ENCODE measurements at places on chromosomes 7 and 10. TPM values are rescaled to one million over a fixed set of nuclear protein-coding genes. Genes with fewer than 3 reads are reported as not detected.

DNA sequence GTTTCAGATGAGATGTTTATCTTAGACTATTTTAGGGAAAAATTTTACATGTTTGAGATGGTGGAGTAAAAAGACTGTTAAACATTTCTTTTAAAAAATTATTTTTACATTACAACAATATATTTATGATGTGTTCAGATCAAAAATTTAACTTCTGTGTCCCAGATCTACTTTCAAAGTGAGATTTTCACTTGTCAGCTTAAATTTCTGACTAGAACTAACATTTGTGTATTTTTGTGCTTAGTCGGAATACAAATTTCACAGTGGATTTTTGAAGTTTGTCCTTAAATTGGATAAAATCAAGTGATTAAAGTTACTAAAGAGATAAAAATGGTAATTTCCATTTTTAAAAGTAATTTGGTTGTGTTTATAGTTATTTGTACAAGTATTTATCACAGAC lies 24.9 kb downstream of the TMEM106B start:
- no peak overlapping the region for H3K27ac ChIP-seq
- H3K4me3 ChIP-seq = no peak overlapping the region

- H3K4me1 ChIP-seq = peaks cover 2% of the 10 kb centered on the region
- no peak overlapping the region for H3K27ac ChIP-seq
- DNase-seq = no peak
- peaks cover 40% of the 10 kb centered on the region for H3K27me3 ChIP-seq
Measured at GRCh38 chr7:23473844-23474093, 3.5 kb upstream of the IGF2BP3 start.

GRCh38 chr7:112080441-112080840 lies 125.8 kb downstream of the DOCK4 start:
- H3K4me3 ChIP-seq = peak overlapping the region; percentile 41
- peak overlapping the region; percentile 82 for H3K27ac ChIP-seq
- peak; percentile 95 for DNase-seq
- H3K27me3 ChIP-seq = no peaks in the 10 kb centered on the region
- peaks cover 4% of the 10 kb centered on the region for H3K4me1 ChIP-seq

DNA sequence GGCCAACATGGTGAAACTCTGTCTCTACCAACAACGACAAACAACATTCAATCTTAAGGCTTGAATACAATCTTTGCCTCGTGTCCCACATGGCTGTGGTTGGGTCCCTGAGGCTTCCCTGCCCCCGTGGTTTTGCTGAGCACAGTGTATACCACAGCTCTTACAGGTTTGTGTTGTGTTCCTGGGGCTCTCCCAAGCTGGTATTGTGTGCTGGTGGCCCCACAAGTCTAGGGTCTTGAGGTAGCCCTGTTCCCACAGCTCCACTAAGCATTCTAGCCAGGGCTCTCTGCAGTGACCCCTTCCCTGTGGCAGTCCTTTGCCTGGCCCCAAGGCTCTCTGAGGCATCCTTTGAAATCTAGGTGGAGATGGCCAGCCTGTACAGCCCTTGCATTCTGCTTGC lies 68.0 kb upstream of the CCNY start:
- H3K36me3 ChIP-seq = no peaks in the 10 kb centered on the region
- H3K4me1 ChIP-seq = no peaks in the 10 kb centered on the region
- no peak overlapping the region for H3K4me3 ChIP-seq
- no peak for DNase-seq

PIK3AP1 gene
- polyA plus RNA-seq = 0.24 TPM

MOGAT3 gene
- polyA plus RNA-seq = not detected

DNA sequence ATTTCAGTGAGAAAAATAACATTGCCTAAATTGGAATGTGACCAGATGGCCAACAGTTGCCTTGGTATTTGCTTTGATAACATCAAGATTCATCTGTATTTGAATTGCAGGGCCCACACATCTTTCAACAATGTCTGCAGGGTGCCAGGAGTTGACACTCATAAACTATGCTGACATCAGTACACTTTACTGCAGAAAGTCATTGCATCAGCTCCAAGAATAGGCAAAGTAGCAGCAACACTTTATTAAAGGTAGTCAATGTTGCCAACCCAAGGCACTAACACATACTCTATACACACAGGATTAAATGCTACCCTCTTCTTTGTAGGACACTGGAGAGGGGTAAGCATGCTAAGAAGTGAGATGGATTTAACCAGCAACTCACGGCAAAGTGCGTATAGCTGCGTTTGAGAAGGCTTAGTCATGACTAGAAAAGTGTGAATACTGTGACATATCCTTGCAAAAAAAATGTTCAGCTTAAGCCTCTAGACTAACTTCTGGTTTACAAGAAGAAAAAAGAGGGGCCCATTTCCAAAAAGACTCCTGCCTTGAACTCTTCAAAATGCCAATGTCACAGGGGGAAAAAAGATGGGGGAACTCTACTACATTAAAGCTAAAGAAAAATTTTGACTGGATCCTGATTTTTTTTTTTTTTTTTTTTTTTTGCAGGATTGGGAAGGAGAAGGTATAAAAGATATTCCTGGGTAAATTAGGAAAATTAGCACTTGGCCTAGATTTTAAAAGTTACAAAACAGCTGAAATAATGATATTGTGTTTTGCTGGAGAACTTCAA lies 2.2 kb downstream of the BBIP1 start:
- H3K4me1 ChIP-seq = peaks cover 2% of the 10 kb centered on the region
- no peaks in the 10 kb centered on the region for H3K27me3 ChIP-seq
- no peak overlapping the region for H3K4me3 ChIP-seq
- no peaks in the 10 kb centered on the region for H3K36me3 ChIP-seq
- peak; percentile 69 for DNase-seq

SCIN gene
- 0.08 TPM for polyA plus RNA-seq

GRCh38 chr7:126411821-126412383 lies 840.8 kb downstream of the GRM8 start:
- H3K36me3 ChIP-seq = no peaks in the 10 kb centered on the region
- no peaks in the 10 kb centered on the region for H3K27me3 ChIP-seq
- no peak for DNase-seq
- no peaks in the 10 kb centered on the region for H3K4me1 ChIP-seq
- no peak overlapping the region for H3K4me3 ChIP-seq

CPEB3 gene
- 0.37 TPM for polyA plus RNA-seq

MYO3A gene
- not detected for polyA plus RNA-seq

GRCh38 chr7:2575046-2575732 lies 16.4 kb downstream of the IQCE start:
- H3K36me3 ChIP-seq = peaks cover 2% of the 10 kb centered on the region
- no peak overlapping the region for H3K4me3 ChIP-seq
- H3K27me3 ChIP-seq = no peaks in the 10 kb centered on the region
- no peak for DNase-seq
- H3K27ac ChIP-seq = no peak overlapping the region
- peaks cover 2% of the 10 kb centered on the region for H3K4me1 ChIP-seq

DNA sequence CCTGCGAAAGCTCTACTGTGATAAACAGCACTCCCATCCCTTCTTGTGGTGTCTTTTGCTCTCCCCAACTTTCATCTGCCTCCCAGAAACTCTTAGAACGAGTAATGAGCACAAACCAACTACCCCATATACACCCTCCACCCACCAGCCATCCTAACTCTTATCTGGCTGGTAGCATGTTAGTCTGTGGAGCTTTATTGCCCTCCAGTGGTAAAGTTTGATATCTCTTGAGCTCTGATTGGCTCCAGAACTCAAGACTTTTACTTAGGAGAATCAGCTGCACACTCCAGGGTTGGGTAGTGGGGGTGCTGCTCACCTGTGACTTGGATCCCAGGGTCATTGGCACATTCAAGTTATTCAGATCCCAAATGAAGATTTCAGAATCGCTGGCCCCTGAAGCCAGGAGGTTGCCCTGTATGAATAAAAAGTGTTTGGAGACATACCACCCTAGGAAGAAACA lies 10.9 kb downstream of the SEC31B start:
- H3K4me3 ChIP-seq = no peak overlapping the region
- no peaks in the 10 kb centered on the region for H3K4me1 ChIP-seq
- no peaks in the 10 kb centered on the region for H3K27me3 ChIP-seq
- no peak overlapping the region for H3K27ac ChIP-seq
- DNase-seq = peak; percentile 52

- H3K4me1 ChIP-seq = no peaks in the 10 kb centered on the region
- H3K4me3 ChIP-seq = no peak overlapping the region
- no peak overlapping the region for H3K27ac ChIP-seq
- no peaks in the 10 kb centered on the region for H3K27me3 ChIP-seq
Measured at GRCh38 chr7:18754766-18755165, 259.2 kb downstream of the HDAC9 start.

EPO gene
- not detected for polyA plus RNA-seq

ENKUR gene
- polyA plus RNA-seq = 0.06 TPM

DNA sequence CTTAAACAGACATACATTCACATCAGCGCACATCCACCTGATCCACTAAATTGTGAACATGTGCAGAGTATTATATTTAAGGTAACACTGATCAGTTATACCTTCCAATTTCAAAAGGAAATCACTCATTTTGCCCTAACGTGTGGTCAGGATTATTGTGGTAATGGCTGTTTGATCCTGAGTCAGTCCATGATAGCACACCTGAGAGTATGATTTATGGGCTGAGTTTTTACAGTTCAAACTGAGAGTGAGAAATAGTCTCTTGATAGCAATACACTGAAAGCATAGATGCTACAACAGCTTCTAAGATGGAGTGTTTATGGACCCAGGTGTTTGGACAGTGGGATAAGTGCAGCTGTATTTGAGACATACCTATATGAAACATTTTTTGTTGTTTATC lies 96.7 kb downstream of the KIF20B start:
- H3K27ac ChIP-seq = no peak overlapping the region
- H3K36me3 ChIP-seq = no peaks in the 10 kb centered on the region
- H3K4me3 ChIP-seq = no peak overlapping the region

GRCh38 chr7:36726806-36727503 lies 2.7 kb upstream of the AOAH start:
- H3K4me3 ChIP-seq = no peak overlapping the region
- H3K4me1 ChIP-seq = no peaks in the 10 kb centered on the region
- no peak overlapping the region for H3K27ac ChIP-seq
- DNase-seq = no peak
- no peaks in the 10 kb centered on the region for H3K27me3 ChIP-seq

- H3K36me3 ChIP-seq = no peaks in the 10 kb centered on the region
- H3K27ac ChIP-seq = no peak overlapping the region
- peak overlapping the region; percentile 54 for H3K4me3 ChIP-seq
Measured at GRCh38 chr7:87628780-87629569, 777 bp downstream of the RUNDC3B start.

- H3K27ac ChIP-seq = peak overlapping the region; percentile 86
- H3K4me1 ChIP-seq = peaks cover 12% of the 10 kb centered on the region
- no peaks in the 10 kb centered on the region for H3K27me3 ChIP-seq
- H3K36me3 ChIP-seq = no peaks in the 10 kb centered on the region
- no peak for DNase-seq
Measured at GRCh38 chr7:129950933-129951225, 1.9 kb downstream of the UBE2H start.
